ENCODE measurements at places on chromosomes 12 and 14.

GRCh38 chr14:71374989-71375388, 467.7 kb downstream of the PCNX1 start:
- no peak for DNase-seq

DNA sequence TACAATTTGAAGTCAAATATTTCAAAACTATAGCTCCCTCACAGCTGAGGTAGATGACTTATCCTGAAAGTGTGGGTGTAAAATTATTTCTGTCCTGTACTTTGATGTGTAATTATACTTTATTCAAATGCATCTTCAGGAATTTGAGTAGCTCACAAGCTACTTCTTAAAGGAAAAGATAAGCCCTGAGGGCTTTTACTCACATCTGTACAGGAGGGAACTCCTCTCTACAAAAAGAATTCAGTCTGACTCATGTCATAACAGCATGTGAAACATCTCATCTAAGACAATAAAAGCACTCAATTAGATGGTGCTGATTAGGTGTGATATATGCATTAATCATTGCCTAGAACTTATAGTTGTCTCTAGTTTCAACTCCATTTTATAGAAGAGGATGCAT, 452.0 kb downstream of the PRKD1 start:
- no peak for DNase-seq

DNA sequence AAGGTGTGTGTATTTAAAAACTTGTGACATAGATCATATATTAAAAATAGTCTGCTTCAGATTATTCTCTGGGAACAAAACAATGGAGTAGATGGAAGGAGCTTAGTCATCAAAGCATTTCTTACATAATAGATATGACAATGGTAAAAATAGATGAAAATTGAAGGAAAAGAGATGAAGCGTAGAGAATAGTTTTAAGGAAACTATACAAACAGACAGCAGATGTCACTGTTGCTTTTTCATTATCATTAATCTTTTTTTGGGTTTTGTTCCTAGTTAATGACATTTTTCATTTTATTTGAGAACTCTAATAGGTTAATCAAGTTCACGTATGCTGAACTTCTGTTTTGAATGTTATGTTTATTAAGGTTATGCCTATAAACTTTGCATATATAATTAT, 149.2 kb upstream of the FBXO33 start:
- no peak for DNase-seq

DNA sequence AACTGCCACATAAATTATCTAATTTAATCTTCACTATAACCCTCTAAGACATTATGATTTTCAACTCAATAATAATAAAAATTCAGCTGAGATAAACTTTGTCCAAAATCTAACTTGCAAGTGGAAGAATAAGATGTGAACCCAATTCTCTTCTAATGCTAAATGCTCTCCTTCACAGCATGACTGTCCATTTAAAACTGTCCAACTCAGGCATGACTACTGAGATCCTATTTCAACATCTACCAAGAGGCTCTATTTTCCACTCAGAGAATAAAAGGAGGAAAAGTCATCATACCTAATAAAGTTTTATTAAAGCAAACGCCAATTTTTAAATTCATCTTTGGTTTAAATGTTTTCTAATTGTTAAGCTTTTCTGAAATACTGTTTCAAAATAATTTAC, 183.6 kb downstream of the MED13L start:
- no peak for DNase-seq

GRCh38 chr12:25436206-25437030, 116.7 kb downstream of the LMNTD1 start:
- DNase-seq = peak; percentile 4

- no peak for DNase-seq
Measured at GRCh38 chr14:39812532-39813320, 380.5 kb upstream of the FBXO33 start.

- DNase-seq = no peak
Measured at GRCh38 chr12:123233505-123234308, 471 bp downstream of the MTRFR start.

DNA sequence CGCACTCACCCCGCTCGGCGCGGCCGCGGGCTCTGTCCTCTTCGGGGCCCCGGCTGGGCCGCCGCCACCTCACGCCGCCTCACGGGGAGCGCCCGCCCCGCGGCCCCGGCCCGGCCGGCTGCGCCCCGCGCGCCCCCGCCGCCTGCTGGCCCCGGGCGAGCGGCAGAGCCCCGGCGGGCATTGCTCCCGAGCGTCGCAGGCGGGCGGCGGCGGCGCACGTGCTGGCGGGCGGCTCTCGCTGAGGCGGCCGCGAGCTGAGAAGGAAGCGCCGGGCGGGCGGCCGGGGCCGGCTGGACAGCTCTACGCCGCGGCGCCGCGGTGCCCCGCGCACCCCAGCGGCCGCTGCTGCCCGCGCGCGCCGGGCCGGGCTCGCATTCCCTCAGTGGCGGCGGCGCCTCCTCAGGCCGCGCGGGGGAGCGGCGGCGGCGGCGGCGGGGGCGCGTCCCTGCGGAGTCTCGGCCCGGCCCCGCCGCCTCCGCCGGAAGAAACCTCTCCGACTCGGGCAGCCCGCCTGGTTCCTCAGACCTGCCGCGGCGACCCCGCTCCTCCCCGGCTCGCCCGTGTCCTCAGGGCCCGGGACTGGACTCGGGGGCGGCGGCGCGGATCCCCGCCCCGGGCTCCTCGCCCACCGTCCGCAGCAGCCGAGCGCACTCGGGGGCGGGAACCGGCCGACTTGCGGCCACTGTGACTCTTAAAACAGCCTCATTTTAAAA, at the start of gene PITPNM2:
Gene PITPNM2, minus strand, starts transcription at position 347 of the 713 bp plus-strand sequence. CDS start 116,500 bp downstream, outside the sequence.
- DNase-seq = no peak

DNA sequence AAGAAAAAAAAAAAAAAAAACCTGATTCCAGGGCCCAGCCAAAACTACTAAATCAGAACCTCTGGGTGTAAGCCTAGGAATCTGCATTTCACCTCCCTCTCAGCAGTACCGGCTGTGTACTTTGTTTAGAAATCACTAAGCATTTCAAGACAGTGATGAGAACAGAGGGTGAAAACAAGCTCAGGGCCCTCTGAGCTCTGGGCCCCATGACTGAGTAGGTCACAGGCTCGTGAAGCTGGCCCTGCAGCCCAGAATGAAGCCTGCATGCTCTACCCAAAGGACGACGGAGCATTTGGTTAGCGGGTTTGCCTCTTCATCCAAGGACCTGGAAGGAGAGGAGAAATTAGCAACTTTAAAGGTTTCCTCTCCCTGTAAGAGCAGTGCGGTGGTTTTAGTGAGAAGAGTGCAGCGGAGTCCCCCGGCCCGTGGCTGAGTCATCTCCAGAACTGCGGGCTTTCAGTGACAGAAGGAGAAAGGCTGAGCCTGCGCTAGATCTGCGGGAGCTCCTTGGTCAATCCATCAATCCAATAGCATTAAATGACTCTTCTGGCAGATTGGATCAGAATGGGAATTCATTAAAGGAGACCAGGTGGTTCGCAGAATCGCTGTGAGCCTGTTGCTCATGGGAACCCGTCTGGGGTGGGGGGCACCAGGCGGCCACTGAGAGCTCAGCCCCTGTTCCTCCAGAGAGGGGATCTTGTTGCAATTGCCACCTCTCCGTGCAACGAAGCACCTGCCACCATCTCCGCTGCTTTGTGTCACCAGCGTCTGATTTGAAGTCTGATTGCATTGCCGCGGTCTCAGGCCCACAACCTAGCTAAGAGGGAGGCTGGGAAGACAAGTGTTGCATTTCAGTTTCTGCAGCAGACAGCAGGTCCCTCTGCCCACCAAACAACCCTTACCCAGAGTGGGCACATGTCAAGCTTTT, 7.3 kb downstream of the IL31 start:
- no peak for DNase-seq

GRCh38 chr12:100868487-100868886, 73.9 kb downstream of the ANO4 start:
- DNase-seq = no peak

- no peak for DNase-seq
Measured at GRCh38 chr12:107448198-107448597, 237.4 kb upstream of the PWP1 start.

DNA sequence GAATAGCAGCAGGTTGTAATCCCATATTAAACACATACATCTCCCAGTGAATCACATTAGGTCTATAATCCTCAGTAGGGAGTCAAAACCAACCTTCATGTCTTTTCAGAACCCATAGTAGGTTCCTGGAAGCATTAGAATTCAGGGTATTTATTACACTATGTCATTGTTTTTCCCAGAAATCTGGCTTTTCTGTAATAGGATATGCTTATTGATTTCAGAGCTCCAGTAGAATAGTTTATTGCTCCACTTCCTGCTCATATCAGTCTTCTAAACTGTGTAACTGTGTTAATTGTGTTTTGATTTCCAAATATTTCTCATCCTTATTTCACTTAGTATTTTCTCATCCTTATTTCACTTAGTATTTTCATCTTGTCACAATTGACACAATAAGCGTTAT, 268.0 kb downstream of the CCDC59 start:
- DNase-seq = no peak

DNA sequence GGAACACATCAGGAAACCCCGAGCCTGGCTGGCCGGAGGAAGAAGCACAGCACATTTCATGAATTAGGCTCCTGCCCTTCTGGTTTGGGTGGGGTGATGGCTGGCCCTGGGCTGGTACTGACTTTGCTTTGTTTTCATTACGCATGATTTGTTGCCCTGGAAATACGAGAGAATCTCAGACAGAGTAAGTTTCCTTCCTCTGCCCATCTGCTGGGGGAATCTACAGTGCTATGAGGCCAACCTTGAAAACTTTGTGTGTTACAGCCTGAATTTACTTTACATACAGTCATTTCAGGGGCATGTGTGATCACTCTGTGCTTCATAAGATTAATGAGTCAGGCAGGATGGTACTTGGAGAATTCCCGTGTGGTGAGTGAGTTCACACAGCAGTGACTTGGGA, 20.5 kb upstream of the SLC5A8 start:
- DNase-seq = no peak

GRCh38 chr12:19525274-19525673, 86.0 kb downstream of the AEBP2 start:
- no peak for DNase-seq

DNA sequence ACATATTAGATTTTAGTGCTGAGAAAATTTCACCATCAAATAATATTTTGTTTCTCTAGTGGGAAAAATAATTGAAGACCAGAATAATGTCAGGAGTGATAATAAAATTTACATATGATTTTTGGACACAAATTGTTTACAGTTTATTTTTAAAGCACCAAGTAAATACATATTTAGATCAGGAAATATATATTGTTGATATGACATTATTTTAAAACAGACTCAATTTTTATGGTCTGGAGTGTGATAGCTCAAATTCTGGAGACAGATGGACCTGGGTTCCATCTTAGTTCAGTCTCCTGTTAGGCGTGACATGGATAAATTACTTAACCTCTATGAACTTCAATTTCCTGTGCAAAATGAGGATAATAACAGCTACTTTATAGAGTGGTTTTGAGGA, 135.4 kb downstream of the TPH2 start:
- no peak for DNase-seq

GRCh38 chr14:54186821-54187763, 209.7 kb upstream of the CDKN3 start:
- DNase-seq = no peak

- DNase-seq = no peak
Measured at GRCh38 chr12:11609045-11609444, 40.4 kb upstream of the ETV6 start.

- no peak for DNase-seq
Measured at GRCh38 chr12:110600254-110600653, 13.7 kb upstream of the TCTN1 start.

- DNase-seq = no peak
Measured at GRCh38 chr14:100692859-100693558, 33.7 kb upstream of the DLK1 start.

- DNase-seq = no peak
Measured at GRCh38 chr14:63027719-63028118, 17.5 kb downstream of the KCNH5 start.

- peak; percentile 50 for DNase-seq
Measured at GRCh38 chr12:56151672-56152131, 685 bp upstream of the MYL6B start.

DNA sequence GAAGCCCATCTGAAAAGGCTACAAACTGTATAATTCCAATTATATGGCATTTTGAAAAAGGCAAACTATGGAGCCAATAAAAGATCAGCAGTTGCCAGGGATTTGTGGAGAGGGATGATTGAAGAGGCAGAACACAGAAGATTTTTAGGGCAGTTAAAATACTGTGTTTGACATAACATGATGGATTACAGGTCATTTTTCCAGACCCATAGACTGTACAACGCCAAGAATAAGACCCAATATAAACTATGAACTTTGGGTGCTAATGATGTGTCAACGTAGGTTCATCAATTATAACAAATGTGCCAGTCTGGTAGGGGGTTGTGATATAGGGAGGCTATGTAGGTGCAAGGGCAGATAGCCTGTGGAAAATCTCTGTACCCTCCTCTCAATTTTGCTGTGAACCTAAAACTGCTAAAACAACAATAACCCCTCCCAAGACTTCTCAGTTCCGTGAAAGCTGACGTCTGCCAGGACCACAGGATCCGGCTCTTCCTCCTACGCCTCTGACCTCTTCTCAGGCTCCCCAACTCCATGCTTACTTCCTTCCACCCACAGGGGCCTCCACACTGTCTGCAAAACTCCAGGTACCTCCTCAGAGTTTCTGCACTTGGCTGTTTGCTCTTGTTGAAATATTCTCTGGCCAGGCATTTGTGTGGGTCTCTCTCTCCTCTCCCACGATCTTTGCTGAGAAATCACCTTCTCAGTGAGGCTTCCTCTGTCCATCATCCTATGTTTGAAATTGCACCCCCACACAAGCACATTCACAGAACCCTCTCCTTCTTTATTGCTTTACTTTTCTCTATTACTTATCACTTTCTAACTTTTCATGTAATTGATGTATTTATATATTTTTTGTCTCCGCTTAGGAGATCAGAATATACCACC, 131.4 kb downstream of the BBS10 start:
- no peak for DNase-seq

DNA sequence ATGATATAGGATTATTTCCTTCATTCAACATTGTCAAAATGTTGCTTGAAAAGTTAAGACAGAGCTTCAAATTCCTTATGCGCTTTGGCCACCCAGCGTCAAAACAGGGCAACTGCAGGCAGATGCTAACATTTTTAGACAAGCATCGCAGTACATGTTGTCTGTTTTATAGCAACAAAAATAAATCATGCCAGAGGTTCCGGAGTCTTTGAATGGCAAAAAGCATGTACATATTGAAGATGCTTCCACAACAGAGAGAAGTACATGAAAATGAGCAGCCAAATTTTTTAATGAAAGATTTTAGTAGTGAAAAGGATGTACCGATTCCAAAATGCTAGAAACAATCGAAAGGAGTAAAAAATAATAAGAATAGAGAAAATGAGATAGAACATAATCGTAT, 49.8 kb upstream of the USP15 start:
- DNase-seq = no peak

All from activated naive CD8-positive, alpha-beta T cell treated with anti-CD3 and anti-CD28 coated beads, Interleukin-2, amount 50 U/mL, for 16 hours (primary cell).